Occipital lobe (tissue), 3 donors: ENCODE measurements at places on chromosomes 12 and 14. TPM values are rescaled to one million over a fixed set of nuclear protein-coding genes. Genes with fewer than 3 reads are reported as not detected.

DNA sequence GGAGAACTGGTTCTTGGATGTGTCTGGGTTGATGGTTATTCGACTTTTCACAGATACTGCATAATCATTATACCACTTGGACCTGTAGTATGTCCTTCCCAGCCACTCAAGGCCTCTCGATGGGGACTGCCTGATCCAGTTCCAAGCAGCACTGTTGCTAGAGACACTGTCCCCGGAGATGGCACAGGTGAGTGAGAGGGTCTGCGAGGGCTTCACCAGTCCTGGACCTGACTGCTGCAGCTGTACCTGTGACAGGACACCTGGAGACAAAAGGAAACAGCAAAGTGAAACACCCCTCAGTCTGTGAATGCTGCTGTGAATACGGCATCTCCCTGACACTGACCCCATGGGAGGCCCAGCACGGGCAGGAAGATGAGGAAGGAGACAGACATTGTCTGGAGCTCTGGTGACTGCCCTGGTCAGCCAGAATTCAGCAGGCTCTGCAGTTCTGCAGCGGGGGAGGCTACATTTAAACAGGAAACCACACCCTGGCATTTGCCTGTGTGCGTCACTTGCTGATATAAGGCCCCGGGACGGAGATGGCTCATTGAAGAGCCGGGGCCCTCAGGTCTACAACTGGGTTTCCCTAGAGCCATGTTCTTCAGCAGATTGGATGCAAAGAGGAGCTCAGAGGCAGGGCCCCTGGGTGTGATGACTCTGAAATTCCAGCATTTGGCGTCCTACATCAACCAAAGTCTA, 413.6 kb downstream of the TMEM121 start:
- DNase-seq: no peak

DNA sequence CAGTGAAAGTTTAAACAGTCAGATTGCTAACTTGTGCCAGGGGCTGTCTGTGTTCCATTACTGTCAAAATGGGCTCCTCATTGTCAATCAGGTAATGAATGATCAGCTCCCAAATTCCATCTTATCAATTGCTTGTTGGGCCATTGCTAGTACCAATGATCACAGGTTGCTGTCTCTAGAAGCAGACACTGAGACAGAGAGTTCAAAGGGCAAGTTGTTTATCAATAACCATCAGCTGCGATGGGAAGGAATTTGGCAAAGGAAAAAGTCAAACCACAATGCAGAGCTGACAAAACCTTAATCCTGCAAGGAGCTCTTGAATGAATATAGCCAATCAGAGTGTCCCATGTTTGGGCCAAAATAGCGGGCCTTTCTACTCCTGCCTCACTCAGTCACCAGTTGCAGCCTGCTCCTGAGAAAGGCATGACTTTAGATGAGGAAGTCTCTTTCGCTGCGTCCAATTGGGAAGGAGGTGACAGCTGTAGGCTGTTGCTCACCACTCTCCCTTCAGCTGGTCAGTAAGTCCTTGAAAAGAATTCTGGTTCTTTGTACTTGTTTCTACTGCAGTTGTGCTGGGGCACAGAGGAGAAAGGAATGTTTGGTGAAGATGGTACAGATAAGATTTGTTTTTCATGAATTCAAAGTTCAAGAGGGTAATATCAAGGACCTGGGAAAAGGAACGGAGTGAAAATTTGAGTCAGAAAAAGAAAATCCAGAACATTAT, 179.2 kb upstream of the PDE3A start:
- DNase-seq: no peak

Gene FOXJ2
- total RNA-seq: 7.3 TPM

GRCh38 chr14:80621701-80622100, 319.8 kb downstream of the CEP128 start:
- no peak for DNase-seq

Gene SOAT2
- total RNA-seq: not detected

GRCh38 chr14:72567226-72567625, 326.7 kb downstream of the DPF3 start:
- DNase-seq: no peak

Gene PRPH
- total RNA-seq: not detected

DNA sequence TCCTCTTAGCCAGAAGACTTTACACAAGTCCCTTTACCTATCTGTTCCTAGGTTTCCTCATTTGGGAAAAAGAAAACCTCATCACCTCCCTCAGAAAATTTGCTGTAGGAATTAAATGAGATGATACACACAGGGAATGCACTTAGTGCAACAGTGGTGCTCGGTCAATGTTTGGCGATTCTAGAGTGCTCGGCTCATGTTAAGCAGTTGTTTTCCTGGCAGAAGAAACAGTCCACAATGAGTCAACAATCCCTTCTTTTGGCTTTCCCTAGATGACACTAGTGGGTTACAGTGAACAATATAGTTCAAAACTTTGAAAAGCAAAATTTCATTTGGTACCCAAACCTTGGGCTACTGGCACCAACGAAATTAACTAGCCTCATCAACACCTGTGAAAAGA, 3.9 kb upstream of the TMEM233 start:
- no peak for DNase-seq

DNA sequence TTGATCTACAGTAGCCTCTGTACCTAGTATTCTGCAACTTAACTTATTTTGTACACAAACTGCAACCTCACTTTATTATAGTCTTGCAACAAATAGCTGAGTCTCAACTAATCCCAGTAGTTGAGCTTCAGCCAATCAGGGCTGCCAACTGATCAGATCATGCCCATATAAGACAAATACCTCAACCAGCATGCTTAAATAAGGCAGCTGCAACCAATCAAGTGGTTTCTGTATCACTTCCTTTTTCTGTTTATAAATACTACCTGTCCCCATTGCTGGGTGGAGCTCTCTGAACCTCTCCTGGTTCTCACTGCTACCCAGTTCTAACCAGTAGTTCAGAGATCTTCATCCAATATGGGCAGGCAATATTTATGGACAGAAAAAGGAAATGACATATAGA, 248.5 kb upstream of the FBXO33 start:
- DNase-seq: no peak

Gene NUBPL
- total RNA-seq: 17.0 TPM

DNA sequence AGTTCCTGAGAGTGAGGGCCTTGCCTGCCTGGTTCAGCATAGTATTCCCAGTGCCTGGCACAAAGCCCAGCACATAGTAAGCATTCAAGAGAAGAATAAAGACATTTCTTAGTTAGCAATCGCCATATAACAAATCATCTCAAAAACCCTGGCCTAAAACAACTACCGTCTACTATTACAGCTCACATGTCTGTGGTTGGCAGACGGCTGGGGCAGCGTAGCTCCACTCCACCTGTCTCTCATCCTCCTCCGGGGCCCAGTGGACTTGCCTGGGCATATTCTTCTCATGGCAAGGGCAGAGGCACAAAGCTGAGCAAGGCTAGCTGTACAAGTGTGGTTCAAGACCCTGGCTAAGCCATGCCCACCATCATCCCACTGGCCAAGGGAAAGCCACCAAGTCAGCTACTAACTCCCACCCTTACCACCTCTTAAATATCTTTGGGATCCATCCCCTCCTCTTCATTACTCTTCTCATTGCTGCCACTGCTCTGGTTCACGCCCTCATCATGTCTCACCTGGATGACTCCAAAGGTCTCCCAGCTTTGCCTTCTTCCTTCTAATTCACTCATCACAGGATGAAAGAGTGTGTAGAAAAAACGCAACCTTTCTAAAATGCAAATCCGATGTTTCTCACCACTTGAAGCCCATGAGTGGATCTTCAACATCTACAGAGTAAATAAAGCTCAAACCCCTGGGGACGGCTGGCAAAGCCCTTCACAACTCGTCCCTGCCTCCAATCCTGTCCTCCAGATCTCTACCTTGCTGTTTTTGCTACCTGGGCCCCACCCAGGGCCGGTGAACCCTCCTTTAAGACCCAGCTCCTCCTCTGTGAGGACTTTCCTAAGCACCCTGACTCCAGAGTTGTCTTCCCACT, 10.4 kb downstream of the TMEM229B start:
- DNase-seq: no peak

- DNase-seq: peak; percentile 5
Measured at GRCh38 chr12:31324845-31325523, 966 bp downstream of the SINHCAF start.

DNA sequence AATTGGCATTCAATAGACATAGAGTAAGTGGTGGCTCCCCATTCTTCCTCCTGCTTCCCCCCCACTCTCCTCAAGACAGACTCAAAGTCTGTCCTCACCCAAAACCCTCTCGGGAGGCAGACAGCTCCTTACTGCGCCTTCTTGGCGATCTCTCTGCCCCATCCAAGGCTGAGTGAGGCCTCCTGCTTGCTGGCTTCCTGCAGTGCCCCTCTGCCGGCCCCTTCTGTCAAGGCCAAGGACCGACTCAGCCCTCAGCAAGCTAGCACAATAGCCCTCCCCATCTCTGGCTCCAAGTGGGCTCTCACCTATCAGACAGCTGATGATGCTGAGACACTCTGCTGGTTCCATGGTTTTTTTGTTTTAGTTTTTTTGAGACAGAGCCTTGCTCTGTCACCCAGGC, 62.5 kb upstream of the DLK1 start:
- DNase-seq: no peak

DNA sequence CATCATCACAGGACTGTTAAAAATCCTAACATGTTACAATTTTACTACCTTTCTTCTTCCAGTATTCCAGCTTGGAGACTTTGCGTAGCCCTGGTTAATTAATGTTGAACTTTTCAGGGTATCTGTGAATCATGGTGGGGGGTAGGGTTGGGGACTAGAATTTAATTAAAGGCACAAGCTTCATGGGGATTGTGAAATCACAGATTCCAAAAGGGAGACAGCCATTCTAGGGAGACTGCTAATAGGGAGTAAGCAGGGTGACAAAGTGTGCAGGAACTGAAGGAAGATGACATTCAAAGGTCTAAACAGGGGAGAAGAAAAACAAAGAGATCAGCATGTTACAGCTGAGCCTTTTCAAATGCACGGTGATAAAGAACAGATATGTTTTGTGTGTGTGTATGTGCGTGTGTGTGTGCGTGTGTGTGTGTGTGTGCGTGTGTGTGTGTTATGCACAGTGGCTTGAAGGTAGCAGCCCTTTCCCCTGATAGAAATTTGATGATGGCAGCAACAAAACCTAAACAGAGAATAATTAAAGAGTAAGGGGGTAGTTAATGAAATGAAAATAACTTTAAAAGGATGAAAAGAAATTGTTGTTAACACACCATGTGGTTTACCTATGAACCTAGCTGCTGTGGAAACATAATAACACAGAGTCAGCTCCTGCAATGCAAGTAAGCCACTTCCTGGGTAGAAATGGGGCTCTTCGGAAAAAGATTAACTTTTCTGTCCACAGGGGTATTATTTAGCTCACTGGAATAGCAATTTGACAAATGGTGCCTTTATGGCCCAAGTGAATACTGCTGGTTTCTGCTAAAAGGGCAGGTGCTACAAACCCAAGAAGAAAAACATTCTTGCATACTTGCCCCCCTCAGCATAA, 581.7 kb downstream of the DIO2 start:
- no peak for DNase-seq

DNA sequence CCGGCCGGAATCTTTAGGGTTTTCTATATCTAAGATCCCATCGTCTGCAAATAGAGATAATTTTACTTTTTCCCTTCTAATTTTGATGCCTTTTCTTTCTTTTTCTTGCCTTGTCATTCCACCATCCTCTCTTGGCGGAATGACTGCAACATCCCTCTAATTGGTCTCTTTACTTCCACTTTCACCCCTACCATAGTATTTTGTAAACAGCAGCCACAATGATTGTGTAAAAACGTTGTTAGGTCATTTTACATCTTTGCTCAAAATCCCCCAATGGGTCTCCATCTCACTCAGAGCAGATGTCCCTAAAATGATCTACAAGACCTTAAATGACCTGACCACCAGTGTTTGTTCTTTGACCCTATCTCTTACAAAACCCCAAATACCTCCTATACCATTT, 80.0 kb upstream of the STAC3 start:
- DNase-seq: no peak

DNA sequence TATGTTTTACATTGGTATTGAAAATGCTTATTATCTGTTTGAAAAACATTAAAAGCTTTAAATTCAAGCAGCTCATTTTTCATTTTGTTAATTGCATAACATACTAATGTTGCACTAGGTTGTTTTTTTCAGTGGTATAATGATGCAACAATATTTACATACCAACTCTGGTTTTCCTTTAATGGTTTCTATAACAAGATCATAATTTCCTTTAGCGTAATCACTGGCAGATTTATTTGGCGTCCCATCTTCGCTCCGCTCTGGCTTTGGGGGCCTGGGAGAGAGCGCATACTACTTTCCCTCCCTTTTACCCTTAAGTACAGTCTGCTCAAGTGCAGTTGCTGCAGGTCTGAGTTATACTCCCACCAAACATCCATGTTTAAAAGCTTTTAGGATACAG, 574.1 kb downstream of the PRKD1 start:
- DNase-seq: no peak

DNA sequence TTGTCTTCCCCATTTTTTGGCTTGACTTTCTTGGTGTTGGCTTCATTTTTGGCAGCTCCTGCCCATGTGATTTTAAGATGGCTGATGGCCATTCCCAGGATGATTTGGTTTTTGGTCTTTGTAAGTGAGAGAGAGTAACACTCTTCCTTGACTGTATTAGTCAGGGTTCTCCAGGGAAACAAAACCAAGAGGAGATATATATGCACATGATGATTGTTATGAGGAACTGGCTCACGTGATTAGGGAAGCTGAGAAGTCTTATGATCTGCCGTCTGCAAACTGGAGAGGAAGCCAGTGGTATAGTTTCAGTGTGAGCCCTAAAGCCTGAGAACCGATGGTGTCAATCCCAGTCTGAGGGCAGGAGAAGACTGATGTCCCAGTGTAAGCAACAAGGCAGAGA, 146.6 kb downstream of the NRXN3 start:
- DNase-seq: no peak

Gene DPF3
- total RNA-seq: 5.3 TPM

Gene LBHD2
- not detected for total RNA-seq
